Effector CD8-positive, alpha-beta T cell (primary cell): ENCODE measurements at places on chromosomes 6 and 20.

- DNase-seq, result no peak
Observed at GRCh38 chr20:31705598-31706597, 16.8 kb downstream of the BCL2L1 start.

DNA sequence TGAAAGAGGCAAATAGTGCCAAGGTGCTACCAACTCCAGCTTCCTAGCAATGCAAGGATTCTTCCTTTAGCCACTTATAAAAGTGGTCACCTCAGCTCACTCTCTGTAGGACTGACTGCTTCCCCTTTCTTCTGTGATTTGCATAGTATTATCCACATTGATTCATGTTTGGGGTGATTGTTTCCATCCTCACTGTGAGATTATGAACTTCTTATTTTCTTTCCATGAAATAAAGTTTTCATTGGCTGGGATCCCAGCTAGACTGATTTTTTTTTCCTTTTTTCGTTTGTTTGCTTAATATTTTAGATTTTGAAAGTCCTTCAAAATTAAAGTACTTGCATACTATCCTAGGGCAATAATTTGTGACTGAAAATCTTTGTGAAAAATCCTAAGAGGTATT is 50.5 kb downstream of the EYA4 start:
- no peak for DNase-seq

DNA sequence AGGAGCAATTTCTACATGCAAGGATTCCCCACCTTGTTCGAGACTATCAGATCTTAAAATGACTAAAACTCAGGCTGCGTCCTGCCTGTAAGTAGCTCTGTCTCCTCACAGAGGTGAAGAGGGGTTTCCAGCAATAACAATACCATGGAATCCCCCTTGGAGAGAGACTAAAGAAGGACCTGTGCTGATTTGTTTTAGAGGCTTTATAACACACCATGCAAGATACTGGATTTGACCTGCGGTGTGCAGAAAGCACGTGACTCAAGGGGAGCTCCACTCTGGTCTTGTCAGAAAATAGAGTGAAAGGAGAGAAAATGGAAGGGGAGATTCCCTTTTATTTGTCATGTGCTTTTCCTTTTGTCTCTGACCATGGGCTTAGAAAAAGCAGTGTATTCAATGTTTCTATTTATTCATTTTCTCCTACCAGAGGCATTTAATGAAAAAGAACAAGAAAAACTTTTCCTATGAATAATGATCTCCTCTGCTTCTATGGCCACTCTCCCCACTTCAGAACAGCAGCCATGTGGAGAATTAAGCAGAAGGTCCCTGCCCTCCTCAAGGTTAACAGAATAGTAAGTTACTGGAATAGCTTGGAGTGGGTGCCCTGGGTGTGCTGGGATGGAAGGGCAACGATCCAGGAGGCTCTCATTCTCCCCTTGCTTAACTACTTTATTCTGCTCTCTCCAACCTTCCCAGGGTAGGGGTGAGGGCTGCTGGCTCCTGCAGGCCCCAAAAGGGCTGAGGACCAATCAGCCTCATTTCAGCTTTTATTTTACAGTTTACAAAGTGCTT is 19.2 kb upstream of the MRPS10 start:
- DNase-seq, result no peak

DNA sequence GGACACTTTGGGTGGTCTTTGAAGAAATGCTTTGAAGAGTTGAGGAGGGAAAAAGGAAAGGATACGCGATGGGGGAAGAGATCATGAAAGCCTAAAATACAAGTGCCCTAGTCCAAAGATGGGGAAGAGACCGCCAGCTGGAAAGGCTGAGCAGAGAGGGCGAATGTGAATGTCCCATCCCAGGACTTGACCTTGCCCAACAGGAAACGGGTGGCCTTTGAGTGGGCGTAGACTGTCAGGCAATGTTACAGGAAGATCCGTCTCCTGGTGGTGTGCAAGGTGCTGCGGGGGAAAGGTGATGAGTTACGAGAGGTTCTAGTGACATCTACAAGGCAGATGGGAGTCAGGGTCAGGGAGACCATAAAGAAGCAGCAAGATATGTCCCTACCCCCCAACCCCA is 55.0 kb upstream of the TBXT start:
- DNase-seq, result no peak

DNA sequence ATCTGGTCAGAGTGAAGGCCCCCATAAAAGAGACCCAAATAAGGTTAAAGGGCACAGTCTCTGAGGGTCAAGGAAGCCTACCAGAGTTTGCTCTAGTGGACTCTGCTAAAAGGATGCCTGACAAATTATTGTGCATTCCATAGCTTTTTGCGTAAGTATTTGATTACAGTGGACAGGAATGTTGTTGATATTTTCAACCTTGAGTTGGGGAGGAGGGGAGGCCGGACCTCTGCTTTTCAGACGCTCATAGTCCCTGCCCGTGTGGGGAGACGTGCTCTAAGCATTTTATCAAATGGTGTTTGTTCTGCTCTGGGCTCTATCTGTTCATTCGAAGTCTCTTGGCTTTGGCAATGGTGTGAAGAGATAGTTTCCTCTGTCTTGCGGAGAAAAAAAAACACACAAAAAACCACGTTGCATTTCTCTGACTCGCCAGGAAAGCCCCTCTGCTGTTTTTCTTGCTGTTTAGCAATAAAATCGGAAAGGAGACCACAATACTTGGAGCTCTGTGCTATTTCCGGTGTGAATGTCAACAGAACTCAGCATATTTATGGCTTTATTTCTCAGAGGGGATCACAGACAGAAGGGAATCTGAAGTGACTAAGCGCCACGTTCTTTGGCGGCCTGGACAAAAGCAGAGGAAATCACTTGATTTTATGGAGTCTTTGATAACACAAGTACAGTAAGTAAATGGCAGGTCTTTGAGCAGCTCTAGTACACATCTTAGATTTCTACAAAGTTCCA is 159.8 kb downstream of the ZFP64 start:
- DNase-seq, result no peak

GRCh38 chr6:163797296-163797845 is 382.9 kb downstream of the QKI start:
- DNase-seq, result no peak

DNA sequence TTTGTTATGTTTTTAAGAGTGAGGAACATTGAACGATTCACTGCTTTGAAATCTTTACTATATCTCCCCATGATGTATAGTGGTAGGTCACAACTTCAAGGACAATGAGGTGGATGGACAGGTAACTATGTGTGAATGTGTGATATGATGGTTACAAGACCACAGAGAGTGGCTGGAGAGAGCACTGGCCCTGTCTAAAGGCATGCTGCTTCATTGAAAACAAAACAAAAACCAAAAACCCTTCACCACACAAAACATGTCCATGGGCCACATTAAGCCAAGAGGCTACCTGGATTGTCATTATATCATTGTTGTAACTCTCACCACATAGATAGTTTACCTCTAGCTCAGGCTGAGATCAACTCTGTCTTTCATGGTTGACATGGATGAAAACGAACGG is 180.6 kb upstream of the TENT5A start:
- DNase-seq, result no peak

GRCh38 chr6:129920103-129920798 is 59.1 kb upstream of the TMEM244 start:
- DNase-seq, result no peak

DNA sequence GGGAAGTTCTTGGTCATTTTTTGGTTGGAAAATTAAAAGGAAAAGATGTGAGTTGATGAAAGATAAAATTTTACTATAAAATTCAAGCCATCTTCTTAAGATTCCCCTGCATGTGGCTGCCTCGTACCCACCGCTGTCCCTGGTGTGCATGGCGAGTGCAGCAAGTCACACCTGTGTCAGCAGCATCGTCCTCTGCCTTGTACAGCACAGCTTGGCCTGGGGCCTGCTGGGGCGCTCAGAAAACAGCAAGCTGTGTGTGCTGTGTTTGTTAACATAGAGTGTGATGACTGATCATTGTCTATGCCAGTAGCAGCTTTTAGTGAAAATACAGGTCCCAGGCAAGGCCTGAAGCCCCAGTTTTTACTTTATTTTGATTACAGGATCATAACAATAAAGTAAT is 56.7 kb downstream of the FAM120B start:
- no peak for DNase-seq

GRCh38 chr6:33280539-33280938 is 3.6 kb downstream of the B3GALT4 start:
- no peak for DNase-seq

- DNase-seq, result no peak
Observed at GRCh38 chr6:121686611-121687023, 251.2 kb downstream of the GJA1 start.

- no peak for DNase-seq
Observed at GRCh38 chr6:144248003-144248402, 37.1 kb upstream of the UTRN start.

DNA sequence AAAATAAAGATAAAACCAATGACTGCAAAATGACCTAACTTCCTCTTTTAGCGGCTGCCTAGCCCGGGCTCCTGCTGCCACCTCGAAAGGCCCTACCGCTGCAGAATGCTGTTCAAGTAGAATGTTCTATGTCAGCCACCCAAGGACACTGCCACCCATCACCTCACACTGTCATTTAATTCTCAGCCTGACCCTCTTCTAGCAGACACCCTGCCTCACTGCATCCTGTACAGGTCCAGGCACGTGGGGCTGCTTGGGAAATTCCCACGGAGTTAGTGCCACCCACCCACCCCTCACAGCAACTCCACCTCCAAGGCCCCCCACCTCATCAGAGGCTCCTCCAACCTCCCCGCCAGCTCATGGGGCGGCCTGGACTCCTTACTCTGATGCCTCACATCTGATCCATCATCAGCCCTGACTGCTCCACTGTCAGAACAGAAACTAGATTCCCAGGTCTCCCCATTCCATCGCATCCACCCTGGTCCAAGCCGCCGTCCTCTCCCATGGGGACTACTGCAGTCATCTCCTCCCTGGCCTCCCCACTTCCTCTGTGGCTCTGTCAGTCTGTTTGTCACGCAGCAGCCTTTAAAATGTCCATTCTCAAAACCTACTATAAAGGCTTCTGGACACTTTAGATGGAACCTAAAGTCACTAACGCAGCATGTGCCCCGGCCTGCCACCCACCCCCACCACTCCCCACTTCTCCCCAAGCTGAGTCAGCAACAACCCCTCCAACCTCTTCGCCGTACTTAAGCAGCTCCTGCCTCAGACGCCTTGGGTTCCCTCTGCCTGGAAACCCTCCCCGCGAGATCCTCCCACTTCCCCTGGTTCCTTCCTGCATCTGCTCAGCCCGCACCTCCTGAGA is 17.0 kb downstream of the NFATC2 start:
- no peak for DNase-seq

- DNase-seq, result no peak
Observed at GRCh38 chr6:19024737-19025136, 637.6 kb downstream of the RNF144B start.

DNA sequence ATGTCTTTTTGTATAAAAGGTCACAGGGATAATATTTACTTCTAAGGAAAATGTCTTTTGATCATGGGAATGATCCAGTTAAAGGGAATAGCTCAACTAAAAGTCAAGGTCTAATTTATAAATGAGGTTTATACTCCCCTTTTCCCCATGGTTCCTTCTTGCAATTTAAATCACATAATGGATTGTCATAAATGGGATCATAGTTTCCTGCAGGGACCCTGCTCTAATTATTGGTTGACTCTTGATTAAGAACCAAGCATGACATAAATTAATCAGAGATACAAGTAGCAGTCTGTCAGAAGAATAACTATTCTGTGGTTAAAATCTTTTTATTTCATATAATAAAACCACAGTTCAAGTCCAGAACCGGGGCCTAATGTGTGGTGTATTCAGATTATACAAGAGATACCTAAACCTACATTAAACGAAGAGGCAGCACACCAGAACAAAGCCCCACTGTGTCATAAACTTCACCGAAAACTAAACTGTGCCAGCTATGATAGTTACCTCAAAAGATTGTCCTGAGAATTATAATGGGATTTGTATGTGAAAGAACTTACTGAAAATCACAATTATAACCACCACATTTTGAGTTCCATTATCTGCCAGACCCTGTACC is 43.0 kb upstream of the CD83 start:
- no peak for DNase-seq

DNA sequence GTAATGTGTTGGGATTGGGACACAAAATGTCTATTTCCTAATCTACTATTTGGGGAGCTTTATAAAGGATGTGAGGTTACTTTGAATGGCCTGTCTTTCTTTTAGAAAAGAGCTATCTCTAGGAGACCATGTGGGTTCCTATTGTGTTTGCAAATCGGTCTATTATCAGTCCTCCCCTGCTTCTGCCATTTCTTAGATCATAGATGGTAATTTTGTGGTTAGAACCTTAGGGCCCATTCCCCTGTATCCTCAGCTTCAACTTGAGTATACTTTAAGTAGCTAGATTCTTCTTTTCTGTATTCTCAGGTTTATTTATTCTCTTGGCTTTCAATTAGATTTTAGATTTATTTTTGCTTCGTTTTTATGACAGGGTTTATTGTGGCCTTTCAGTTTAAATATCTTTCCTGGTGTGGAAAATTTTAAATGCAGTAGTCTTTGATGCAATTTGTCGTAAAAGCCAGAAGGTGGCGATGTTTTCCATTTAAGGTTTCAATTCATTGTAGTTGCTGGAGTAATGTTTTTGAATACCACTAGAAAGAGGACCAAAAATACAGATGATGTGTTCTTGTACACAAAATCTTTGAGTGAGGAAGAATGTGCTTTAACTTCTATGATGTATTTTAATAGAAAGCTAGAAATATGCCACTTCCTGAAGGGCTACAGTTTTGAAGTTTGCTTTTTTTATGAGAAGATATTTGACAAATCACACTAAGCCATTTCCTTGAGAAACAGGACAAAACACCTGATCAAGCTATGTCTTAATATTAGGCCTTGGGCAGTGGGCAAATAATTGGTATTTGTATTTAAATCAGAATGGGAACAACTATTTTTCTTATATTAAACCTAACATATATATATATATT is 20.3 kb downstream of the TBPL1 start:
- DNase-seq, result no peak

GRCh38 chr20:62011403-62011790 is 54.3 kb downstream of the TAF4 start:
- no peak for DNase-seq

GRCh38 chr20:23087587-23088251 is 1.6 kb upstream of the CD93 start:
- DNase-seq, result no peak

GRCh38 chr6:20084411-20084810 is 127.9 kb downstream of the MBOAT1 start:
- DNase-seq, result no peak

DNA sequence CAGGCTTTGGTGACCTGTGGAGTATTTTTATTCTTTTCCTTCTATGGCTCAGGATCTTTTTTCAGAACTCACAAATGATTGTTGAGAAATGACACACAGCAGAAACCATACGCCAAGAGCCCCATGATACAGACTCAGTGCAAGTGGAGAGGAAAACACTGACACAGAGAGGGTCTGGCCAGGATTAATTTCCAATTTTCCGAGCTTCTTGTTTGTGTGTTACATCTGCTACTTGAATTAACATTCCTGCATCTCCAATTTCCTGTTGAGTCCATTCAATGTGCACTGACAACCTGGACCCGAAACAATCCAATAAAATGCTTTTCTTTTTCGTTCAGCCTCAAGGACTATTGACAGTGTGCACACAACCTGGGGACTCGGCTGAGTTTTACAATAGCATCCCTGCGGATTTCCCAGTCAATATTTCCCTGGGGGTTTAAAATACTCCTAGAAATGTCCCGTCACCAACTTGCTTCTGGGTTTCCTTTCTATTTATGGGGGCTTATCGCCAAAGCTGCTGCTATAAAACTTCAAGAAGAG is 4.9 kb upstream of the MLN start:
- no peak for DNase-seq

GRCh38 chr6:131958542-131959470 is 7.6 kb upstream of the CCN2 start:
- DNase-seq, result no peak
